AG08396 (cell line): ENCODE measurements at places on chromosomes 3 and 15.

DNA sequence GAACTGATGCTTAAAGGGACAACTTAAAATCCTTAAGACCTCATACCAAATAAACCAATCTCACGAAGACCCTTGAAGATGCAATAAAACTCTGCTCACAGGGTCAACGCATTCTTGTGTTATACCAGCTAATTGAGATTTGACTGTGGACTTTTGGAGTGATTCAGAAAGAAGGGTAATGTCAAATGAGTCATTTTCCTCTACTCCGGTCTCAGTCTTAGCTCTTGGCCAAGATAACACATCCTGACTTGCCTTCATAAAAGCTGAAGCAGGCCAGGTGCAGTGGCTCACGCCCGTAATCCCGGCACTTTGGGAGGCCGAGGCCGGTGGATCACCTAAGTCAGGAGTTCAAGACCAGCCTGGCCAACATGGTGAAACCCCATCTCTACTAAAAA lies 3.8 kb downstream of the PKM start:
- no peak for DNase-seq

GRCh38 chr3:12186515-12187286 lies 28.0 kb upstream of the TIMP4 start:
- no peak for DNase-seq

GRCh38 chr3:120438665-120439370 lies 12.0 kb downstream of the FSTL1 start:
- DNase-seq: peak; percentile 58

DNA sequence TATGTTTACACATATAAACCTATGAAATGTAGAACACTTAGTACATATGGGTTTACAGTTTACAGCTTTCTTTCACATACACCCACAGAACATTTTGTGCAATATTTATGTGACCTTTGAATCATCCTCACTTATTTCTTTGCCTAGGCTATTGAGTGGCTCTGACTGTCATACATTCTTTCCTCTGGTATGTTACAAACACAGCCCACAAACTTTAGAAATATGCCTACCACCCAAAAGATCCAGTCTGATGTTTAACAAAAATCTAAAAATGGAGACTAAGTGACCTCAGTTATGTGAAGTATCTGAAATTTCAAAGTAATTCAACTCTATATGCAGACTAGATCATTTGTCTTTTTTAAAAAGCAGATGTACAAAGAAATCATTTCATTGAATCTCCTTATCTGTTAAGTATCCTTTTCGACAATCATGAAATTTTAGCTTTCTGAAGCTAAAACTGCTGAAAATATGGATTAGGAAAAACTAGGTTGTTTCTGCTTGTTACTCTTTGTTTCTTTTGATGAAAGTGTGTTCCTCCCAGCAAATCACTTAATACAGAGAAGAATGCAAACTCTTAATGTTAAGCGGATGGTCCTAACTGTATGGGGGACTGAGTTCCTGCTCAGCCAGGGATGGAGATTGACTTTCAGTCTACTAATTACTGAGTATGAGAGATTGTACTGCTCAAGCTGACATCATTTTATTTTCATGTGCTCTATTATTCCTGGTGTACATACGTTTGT lies 27.7 kb downstream of the CCDC54 start:
- peak; percentile 61 for DNase-seq

- no peak for DNase-seq
These were observed 17.2 kb downstream of the THUMPD3 start for GRCh38 chr3:9380014-9380413.

DNA sequence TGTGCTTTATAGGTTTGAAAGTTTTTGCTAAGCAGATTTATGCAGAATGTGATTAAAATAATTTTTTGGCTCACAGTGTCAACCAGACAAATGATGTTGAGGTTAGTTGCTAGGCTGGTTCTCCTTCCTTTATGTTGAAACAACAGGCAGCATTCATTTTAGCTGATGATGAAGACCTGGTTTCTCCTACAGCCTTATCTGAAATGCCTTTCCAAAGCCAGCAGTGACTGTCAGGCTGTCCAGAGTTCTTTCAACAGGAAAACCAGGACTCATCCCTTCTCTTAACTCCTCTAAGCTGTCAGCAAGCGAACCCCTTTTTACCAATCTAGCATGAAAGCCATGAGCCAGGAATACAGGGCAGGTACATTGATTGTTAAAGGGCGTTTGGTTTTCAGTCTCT lies 84.1 kb downstream of the ZNF609 start:
- DNase-seq: no peak

GRCh38 chr3:116322750-116323375 lies 122.4 kb downstream of the LSAMP start:
- no peak for DNase-seq

GRCh38 chr3:182149594-182149993 lies 437.9 kb downstream of the SOX2 start:
- no peak for DNase-seq

GRCh38 chr15:80885016-80885579 lies 104.5 kb downstream of the MESD start:
- no peak for DNase-seq

DNA sequence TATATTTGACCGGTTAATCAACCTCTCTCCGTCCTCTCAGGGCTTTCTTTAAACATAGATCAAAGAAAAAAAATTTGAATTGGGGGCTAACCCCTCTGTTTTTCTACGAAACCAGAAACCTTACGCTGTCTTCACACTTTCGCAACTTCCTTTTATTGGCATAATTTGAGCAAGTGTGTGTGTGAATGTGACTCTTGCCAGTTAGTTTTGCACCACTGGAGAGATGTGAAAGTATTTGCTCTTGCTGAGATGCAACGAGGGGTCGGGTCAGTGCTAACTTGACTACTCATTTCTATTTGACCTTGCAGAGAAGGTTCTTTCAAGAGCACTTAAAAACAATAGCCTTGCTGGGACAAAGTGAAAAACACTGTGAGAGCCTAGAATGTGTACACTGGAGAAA lies 81.2 kb downstream of the FAM43A start:
- DNase-seq: no peak

DNA sequence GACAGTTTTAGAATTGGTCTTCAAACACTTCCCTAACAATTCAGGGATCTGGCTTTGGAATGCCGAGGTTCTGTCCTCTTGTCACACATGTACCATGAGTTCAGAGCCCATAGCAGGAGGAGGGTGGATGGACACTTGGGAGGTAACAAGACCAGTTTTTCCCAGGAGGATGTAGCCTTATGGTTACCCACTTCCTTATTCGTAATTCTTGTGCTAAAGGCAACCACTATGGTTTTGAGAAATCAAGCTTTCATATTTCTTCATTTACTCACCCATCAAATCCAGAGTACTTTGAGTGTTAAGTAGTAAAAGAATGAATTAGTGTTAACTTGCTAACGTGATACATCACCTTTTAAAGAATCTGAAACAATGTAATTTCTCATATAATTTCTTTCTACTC lies 479.6 kb upstream of the ALCAM start:
- no peak for DNase-seq

DNA sequence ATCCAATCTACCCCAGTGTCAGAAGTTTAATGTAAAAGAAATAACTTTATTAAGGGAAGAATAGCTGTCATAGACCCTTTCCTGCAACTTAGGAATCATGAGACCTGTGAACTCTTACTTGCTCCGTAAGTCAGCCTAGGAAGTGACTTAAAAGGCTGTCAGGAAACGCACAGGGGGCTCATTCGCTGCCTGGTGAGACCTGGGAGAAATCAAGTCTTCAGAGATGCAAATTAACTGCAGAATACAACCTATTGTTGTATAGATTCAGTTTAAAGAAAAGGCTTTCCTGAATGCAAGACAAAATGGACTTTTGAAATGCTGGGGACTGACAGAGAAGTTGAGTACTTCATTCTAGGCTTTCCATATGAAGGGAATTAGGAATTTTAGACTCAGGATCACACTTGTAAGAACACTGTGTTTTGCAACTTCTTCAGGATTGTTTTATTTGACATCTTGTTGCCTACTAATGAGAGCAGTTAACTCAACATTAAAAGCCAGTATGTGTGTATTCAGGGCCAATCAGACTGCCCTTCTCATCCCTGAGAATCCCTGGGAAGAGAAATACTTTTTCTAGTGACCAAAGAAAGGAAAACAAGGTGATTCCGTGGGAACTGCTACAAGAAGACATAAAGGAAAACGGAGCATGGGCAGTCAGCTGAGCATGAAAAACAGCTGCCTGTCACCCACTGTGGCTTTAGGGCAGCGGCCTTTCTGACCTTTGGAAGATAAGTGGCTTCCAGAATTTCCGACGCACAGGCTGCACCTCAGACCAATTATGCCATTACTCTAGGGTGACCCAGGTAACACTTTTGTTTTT lies 18.5 kb upstream of the DPPA4 start:
- no peak for DNase-seq

- DNase-seq: no peak
These were observed 23.6 kb downstream of the PYGO1 start for GRCh38 chr15:55564347-55565145.
